ENCODE measurements at places on chromosomes 2 and 18. TPM values are rescaled to one million over a fixed set of nuclear protein-coding genes. Genes with fewer than 3 reads are reported as not detected.

The DPP10 gene
- polyA plus RNA-seq: 0.67 TPM

The SCTR gene
- polyA plus RNA-seq: not detected

The SH2D6 gene
- polyA plus RNA-seq: 11.4 TPM

The HAAO gene
- 12.6 TPM for polyA plus RNA-seq

The COL4A4 gene
- not detected for polyA plus RNA-seq
